Activated CD4-positive, alpha-beta T cell treated with anti-CD3 and anti-CD28 coated beads, Interleukin-2, Interleukin-4, amounts not matched to agents 100 ng/mL and 50 ng/mL, durations not matched to agents 16 hours and 8 hours (primary cell): ENCODE measurements at places on chromosomes 16 and 17.
A peak's percentile ranks its signal among the peaks of the same experiment; 100 is the strongest.

DNA sequence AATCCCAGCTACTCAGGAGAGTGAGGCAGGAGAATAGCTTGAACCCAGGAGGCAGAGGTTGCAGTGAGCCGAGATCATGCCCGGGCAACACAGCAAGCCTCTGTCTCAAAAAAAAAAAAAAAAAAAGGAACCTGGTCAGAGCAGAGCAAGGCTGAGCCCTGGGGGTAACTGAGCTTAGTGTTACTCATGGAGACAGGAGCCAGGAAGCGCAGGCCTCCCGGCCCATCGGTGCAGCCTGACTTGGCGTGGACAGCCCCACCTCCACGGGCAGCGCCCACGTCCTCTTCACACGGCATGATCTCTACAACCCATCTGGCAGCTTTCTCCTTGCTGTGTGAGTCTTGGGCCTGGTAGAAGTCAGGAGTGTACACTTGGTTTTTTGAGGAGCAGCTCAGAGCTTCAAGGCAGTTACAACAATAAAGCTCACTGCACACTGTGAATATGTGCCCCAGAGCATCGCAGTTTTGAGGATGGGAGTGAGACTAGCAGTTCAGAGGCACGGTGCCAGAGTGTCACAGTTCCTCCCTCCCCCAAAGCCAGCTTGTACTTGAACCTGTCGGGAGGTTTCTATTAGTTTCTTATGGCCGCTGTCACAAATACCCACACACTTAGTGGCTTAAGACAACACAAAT is 129.9 kb downstream of the RAP1GAP2 start:
- DNase-seq: no peak

DNA sequence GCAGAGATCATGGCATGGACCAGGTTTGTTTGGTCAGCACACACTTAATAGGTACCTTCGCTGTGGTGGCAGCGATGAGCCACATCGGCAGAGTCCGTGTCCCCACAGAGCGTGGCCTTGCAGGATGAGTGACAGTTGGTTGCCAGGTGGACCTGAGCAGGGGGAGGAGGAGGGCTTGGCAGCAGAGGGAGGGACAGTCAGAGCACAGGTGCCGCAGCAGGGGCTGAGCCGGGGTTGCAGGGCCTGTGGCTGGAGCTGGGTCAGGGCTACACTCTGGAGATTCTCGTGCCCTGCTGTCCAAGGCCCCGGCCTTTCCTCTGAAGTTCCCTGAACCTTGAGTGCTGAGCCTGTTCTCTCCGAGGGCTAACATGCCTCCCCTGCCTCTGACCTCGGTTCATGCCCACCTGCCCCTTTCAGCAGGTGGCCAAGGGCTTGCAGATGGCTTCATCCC is 24.8 kb downstream of the POLR3E start:
- DNase-seq: no peak

GRCh38 chr17:17752821-17753321 is 71.6 kb downstream of the RAI1 start:
- DNase-seq: peak; percentile 9

GRCh38 chr16:74711938-74712337 is 11.3 kb upstream of the MLKL start:
- no peak for DNase-seq

DNA sequence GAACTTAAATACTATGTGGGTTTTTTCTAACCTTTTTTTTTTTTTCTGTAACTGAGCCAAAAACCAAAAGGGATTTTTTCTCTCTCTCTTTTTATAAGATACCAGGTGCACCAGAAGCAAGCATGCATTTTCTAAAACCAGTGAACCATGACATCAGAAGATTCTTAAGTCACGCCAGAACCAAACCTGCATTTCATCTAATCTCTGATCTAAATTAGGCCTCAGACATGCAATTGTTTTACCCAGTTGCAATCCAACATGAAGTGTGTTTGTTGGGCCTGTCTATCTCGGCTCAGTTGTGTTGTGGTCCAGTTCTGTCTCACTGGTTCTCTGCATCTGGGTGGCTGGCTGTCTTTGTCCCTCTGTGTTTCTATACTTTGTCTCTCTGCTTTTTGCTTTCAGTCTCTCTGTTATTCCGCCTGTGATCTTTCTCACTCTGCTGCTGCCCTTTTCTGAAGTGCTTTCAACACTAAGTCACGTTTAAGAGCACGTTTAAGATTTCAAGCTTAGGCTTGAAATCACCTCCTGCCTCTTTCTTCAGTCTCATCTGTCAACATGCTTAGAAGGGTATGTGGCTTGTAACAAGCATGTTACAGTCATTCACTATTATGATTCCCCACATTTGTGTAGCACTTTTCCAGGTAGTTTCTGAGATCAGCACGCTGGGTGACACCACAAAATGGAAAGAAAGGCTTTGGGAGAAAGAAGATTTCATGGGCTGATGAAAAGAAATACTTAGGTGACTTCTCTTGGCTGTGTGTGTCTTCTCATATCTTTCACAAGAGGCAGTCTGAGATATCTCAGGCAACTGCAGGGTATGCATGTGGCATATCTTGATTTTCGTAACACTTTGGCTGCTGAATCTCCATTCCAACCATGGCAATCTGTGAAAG is 488.9 kb downstream of the SHISA9 start:
- no peak for DNase-seq

DNA sequence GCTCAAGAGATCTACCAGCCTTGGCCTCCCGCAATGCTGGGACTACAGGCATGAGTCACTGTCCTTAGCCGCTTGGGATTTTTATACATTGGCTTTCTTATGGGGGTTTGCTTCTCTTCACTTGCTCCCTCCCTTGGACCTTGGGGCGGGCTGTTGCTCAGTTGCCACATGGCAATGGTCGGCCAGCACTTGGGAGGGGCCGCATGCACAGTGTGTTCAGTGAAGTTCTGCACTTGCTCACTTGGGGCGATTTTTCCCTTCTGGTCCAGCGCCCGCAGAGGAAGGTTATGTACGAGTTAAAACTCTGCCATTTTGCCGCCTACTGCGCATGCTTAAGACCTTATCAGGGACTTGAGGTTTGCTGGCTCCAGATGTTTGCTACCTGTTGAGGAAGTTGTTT is 1367.6 kb upstream of the CDH8 start:
- DNase-seq: no peak

DNA sequence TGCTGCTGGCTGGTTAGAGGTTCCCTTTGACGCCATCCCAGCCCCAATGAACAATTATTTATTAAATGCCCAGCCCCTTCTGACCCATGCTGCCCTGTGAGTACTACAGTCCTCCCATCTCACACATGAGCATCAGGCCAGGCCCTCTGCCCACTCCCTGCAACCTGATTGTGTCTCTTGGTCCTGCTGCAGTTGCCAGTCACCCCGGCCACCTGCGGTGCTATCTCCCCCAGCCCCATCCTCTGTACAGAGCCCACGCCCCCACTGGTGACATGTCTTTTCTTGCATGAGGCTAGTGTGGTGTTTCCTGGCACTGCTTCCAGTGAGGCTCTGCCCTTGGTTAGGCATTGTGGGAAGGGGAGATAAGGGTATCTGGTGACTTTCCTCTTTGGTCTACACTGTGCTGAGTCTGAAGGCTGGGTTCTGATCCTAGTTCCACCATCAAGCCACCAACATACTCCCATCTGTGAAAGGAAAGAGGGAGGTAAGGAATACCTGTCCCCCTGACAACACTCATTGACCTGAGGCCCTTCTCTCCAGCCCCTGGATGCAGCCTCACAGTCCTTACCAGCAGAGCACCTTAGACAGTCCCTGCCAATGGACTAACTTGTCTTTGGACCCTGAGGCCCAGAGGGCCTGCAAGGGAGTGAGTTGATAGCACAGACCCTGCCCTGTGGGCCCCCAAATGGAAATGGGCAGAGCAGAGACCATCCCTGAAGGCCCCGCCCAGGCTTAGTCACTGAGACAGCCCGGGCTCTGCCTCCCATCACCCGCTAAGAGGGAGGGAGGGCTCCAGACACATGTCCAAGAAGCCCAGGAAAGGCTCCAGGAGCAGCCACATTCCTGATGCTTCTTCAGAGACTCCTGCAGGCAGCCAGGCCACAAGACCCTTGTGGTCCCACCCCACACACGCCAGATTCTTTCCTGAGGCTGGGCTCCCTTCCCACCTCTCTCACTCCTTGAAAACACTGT is 11.3 kb downstream of the CX3CL1 start:
- DNase-seq: no peak

GRCh38 chr16:67661101-67661761 is 471 bp downstream of the PARD6A start:
- DNase-seq: no peak

- no peak for DNase-seq
These were observed 8.8 kb downstream of the WFDC1 start for GRCh38 chr16:84303516-84303915.

DNA sequence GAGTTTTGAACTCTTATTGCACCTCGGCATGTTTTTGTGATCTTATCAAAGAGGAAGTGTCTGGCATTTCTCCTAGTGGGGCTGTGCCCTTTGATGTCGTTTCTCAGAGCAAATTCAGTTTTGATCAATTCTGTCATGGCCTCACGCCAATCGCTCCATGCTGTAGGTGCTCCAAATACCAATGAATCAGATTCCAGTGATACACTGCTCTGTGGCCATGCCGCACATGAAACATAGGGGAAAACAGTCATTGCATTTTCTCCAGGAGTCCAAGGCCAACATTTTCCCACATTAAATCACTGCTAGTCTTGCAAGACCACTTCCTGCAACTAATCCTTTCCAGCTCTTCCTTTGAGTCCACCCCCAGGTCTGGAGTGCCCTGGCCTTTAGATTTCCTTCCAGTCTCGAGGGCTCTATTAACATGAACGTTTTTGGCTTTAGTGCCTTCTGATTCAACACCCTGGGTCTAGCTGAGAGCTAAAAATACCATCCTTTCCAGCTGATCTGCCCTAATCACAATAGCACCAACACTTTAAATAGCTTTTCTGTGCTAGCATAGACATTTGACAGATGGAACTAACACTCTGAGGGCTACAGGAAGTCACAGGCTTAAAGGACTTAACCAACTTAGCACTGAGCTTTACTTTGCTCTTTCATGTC is 18.2 kb upstream of the RASL10B start:
- no peak for DNase-seq

DNA sequence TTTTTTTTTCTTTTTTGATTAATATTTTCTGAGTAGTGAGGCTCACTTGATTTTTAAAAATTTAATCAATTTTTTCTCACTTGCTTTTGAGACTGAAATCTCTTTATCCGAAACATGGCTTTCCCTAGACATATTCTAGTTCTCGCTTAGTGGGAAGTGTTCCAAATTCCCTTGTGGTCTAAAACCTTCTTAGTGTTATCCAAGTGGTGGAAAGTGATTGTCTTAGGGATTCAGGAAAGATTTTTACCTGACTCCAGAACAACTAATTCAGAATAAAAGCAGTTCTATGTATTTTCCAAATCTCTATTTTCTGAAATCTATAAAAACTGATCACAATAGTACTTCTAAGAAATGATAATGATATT is 178.8 kb downstream of the MAP2K6 start:
- no peak for DNase-seq

DNA sequence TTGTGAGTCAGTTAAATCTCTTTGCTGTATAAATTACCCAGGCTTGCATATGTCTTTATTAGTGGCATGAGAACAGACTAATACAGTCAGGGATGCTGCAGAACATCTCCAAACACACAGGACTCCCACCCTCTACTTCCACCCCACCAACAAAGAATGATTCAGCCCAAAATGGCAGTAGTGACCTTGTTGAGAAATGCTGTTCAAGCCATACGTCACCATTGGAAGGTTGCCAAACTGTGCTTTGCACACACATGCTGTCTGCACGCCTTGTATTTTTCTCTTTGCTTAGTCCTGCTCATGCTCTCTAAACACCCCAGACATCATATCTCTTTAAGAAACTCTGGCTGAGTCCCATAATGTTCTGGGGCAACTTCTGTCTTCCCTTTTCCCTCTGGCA is 589.6 kb downstream of the WWOX start:
- no peak for DNase-seq

- no peak for DNase-seq
These were observed 383.6 kb downstream of the UTP18 start for GRCh38 chr17:51643702-51644490.
